ENCODE measurements at places on chromosomes 11 and 22.

DNA sequence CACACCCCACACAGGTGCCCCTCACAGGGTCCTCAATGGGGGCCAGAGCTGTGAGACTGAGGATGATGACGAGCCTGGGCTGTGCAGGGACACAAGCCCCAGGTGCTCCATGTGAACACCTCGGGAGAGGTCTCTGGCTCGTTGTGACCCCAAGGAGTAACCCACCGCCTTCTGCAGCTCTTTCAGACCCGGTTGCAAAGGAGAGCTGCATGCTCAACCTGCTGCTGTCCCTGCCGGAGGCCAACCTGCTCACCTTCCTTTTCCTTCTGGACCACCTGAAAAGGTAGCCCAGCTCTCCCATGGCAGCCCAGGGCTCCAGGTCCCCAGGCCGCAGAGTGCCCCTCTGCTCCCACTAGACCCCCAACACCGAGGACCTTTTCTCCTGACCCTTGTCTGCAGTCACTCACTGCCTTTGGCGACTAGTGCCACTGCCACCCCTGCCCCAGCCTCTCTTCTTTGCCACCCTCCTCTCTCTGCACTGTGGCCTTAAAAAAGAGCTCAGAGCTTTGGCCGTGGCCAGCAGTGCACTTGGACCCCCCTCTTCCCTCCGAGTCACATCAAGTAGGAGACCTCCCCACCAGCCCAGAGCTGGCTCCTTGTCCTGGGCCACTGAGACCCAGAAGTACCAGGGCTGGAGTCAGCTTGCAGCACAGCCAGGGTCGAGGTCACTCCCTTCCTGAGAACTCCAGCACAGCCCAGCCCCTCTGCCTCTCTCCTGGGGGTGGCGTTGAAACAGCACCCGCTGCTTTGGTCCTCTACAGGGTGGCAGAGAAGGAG is 133.7 kb downstream of the BCR start:
- no peak for DNase-seq

GRCh38 chr11:108170184-108170583 is 48.8 kb downstream of the ACAT1 start:
- no peak for DNase-seq

- no peak for DNase-seq
These were observed 58.2 kb downstream of the ZNF280B start for GRCh38 chr22:22450343-22450839.

DNA sequence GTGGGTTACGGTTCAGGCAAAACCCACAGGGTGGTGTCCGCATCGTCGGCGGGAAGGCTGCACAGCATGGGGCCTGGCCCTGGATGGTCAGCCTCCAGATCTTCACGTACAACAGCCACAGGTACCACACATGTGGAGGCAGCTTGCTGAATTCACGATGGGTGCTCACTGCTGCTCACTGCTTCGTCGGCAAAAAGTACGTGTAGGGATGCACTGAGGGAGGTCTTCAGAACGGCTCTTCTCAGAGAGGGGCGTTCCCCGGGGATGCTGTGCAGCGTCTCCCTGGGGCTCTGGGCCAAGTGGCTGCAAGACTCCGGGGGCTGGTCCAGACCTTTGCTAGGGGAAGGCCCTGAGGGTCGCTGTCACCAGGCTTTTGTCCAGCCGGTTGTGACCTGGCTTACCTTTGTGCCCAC is 1.3 kb downstream of the ACR start:
- DNase-seq = no peak

- DNase-seq = no peak
These were observed 25.0 kb upstream of the ACR start for GRCh38 chr22:50713008-50713385.

GRCh38 chr22:38239101-38239761 is 33.6 kb downstream of the TMEM184B start:
- no peak for DNase-seq

DNA sequence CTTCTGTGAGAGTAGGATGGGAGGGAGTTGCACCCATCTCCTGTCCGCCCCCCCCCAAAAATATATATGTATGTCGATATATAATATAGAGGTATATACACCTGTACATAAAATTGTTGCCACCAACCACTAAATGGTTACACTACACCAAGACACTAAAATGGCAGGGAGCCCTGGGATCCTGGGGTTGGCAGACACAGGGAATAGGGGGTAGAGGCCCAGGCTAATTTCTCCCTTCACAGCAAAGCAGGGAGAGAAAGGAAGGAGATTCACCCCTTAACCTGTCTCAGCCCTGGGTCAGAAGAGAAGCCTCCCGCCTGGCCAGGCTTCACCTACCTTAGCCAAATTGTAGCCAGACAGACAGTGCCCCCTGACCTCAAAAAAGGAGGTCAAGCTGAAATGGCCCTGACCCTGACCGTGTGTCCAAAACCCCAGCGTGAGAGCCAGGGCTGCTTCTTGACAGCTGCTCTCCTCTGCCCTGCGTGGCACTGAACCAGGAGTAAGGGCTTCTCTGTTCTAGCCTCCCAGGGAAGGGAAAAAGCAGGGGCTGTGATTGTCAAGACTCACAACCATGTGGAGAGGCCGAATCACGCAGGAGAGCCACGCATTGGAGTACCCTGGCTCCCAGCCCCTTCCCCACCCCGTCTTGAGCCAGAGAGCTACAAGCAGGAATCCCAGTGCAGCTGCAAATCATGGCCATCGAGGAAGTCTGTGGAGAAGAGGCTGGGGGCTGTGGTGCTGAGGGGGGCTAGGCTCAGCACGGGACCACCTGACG is 40.5 kb downstream of the SGSM3 start:
- no peak for DNase-seq

DNA sequence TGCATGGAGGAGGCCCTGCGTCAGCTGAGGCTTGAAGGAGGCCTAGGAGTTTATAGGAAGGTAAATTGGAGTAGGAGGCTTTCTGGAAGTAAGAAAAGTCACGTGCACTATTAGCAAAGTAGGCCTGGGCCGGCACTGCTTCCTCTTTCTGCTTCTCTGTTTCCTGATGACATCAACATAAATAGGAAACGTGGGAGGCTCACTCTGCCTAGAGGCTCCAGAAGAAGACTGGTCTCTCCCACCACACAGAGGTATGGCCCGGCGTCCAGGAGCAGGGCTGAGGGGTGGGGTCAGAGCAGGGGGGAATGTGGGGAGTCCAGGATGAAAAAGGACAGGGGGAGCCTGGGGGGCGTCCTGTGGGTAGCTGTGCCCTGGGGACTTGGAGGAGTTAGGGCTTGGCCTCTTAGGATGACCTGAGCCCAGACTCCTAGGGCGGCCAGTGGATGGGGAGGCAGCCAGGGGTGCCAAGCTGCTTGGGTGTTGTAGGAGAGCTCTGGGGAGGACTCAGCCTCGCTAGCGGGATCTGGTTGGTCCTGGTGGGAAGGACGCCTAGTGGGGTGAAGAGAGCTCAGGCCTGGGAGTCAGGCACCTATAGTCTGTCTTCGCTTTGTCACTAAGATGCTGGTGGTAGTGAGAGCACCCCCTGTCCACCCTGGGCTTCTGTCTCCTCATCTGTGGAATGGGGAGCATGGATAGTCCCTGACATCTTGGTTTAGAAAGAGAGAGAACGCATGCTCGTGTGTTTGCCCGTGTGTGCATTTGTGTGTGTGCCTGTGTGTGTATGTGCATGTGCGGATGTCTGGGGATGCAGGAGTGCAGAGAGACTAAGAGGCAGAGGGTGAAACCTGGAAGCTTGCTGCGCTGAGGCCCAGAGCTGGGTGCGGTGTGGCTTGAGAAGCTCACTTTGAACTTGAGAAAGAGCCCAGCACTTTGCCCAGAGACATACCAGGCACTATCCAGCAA is at the start of gene CSF2RB:
TSS of gene CSF2RB (plus strand) at position 202 of the 963 bp plus-strand sequence. CDS start 8,580 bp downstream, outside the sequence.
- no peak for DNase-seq

DNA sequence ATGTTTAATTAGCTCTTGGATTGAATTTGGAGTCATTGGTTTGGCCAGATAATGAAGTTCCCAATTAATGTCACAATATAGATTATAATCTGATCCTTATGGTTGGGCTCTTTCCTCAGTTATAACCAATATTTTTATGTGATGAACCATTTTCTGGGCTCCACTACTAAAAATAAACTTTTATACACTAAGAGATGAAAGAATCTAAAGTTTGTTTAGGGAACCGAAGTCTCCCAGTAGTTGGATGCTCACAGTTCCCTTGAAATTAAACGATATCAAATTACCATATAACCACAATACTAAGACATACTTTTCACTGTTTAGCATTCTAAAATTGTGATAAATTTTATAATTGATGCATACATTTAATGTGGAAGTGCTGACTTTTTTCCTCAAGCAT is 47.0 kb upstream of the ARHGAP42 start:
- DNase-seq = no peak

DNA sequence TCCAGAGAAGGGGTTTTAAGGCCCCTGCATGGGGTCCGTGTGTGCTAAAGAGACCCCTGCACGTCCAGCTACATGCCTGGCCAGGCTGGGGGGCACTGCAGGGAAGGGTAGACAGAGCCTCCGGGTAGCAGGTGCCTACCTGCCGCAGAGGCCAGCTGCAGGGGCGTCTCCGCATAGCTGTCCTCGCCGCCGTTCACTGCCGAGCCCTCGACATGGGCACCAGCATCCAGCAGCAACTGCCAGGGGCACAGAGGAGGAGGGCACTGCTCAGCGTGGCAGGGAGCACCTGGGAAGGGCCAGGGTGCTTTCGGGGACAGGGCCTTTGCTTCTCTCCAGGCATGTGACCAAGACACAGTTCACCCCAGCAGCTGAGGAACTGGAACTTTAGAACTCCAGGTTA is 59.7 kb downstream of the NAT10 start:
- no peak for DNase-seq

DNA sequence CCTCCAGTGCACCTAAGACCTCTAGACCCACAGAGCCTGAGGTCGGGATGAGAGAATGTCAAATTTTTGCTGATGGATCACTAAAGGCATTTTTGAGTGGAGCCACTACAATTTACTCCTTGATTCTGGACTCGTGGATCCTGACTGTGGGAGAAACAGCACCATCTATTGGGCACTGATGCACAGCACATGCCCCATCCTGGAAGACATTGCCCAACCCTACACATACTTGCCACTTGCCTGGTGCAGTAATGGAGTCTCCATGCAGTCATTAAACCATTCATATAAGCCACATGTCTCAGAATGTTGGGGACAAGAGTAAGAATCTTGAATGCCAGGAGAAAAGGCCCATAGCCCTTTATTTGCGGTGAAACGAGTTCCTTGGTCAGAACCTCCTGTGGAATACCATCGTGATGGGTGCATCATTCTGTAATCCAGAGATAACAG is 103.9 kb downstream of the GGTLC2 start:
- DNase-seq = no peak

GRCh38 chr11:64356498-64357411 is 2.2 kb upstream of the RPS6KA4 start:
- no peak for DNase-seq

DNA sequence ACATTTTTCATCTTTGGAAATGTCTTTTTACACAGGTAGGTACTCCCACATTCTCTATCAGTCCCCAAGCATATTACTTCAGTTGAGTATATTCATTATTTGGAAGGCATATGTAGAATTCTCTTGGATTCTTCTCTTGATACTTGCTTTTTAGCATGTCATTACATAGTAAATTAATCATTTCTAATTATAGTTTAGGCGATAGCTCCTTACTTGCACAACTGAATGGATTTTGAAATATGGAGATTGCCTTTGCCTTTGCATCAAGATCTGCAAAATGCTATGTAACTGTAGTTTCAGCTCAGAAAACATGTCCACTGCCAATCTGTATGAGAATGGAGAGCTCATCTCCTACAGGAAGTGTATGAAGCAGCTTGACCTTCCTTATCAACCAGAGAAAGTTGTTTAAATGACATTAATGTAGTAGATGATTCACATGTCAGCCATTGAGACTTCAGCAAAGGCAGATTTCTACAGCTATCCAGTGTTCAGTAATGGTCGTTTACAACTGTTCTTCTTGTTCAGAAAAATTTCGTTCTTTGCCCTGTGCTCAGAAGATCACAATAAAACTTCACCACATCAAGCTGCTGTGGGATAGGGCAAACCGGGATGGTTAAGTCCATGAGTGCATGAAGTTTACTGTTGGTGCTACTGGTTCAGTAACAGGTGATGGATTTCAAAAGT is 61.6 kb downstream of the PPP6R3 start:
- no peak for DNase-seq

GRCh38 chr22:37175414-37176281 is 12.4 kb downstream of the C1QTNF6 start:
- DNase-seq = no peak

- DNase-seq = no peak
These were observed 29.3 kb upstream of the MMP7 start for GRCh38 chr11:102559839-102560238.

- DNase-seq = no peak
These were observed 1.2 kb downstream of the BIRC3 start for GRCh38 chr11:102318469-102318868.

DNA sequence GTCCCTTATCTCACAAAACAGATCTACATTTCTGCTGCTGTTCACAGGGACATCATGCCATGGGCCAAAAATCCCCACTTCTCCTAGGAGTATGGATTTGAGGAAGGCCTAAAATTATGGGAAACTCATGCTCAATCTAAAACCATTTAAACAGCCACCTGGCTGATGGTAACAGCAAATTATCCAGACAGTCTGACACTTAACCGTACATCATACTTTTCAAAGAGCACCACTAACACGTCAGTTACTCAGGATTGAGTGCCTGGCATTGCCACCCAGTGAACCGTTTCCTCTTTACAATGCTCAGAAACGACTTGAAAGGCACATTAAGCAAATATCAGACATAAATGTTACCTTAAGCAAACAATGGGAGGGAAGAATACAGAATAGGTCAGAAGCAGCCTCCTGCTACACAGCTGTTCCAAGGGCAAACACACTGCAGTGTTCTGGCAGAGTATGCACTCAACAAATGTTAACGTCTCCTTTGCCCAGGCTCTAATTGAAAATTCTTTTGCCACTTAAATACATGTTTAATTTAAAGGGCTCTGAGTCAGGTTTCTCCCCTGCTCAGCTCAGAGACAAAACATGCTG is 18.8 kb upstream of the SLC36A4 start:
- no peak for DNase-seq

- no peak for DNase-seq
These were observed 1.9 kb downstream of the NLRP6 start for GRCh38 chr11:279966-280705.

GRCh38 chr11:109140426-109140825 is 281.6 kb upstream of the C11orf87 start:
- DNase-seq = no peak

GRCh38 chr11:69010964-69011623 is 2.0 kb downstream of the MRGPRF start:
- peak; percentile 9 for DNase-seq

DNA sequence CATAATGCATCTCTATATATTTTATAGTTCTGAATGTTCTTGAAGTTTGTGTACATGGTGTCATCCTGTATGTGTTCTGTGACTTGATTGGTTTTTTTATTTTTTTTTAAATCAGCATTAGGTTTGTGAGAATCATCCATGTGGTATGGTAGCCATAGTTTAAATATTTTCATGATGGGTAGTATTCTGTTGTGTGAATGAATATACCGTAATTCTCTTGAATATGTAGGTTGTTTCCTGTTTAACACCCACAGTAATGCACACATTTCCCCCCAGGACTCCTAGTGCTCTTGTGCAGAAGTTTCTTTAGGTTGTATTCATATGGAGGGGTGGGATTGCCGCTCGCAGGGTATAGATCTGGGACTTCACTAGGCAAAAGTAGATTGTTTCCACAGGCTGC is 2.0 kb downstream of the PACS1 start:
- DNase-seq = no peak
